ENCODE measurements at places on chromosomes 11 and 22.
A peak's percentile ranks its signal among the peaks of the same experiment; 100 is the strongest.

DNA sequence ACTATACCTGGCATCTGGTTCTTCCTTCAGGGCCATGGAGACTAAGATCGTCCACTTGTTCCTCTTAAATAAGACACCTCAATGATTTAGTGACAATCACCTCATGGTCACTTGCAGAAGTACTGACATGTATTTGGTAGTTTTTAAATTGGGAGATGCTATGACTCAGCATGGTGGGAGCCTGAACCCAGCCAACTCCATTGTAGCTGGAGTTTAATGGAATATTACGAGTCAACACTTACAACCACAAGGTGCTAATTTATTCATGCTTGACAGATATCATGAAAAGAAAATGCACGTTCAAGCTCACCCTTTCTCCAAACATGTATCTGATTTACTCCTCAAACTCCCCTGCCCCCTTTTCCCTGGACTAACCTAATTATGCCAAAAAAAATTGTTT is 16.6 kb upstream of the APOL3 start:
- ATAC-seq = no peak

DNA sequence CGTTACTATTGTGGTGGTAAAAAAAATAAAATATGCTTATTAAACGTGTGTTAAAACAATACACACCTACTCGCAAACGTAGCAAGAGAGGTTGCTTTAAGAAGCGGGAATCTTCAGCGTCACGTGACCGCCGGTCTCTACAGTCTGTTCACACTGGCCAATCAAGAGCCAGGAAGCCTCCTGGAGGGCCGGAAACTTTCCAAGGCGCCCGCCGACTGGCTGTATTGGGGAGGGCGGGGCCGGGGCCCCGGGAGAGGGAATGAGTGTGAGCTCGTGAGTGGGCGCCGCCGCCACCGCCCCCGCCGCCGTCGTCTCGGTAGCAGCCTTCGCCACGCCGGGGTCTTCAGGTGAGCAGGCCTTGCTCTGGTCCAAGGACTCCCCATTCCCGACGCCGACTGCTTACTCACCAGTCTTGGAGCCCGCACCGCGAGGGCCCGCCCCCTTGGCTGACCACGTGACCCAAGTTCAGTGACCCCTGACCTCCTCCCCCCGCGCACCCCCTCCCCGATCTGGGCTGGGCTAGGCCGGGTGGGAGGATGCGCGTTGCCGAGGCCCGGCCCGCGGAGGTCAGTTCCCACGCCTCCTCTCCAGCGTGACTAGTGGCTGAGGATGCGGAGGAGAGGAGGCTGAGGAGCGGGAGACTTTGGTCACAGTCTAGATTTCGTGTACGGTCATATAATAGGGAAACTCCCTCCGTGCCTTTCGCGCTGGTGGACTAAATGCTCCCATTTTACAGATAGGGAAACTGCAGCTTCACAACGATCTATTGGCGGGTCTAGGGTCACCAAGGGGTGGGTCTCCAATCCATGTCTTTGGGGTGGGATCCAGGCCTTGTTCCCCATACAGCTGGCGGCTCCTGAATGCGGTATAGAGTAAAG is at the start of gene TAF6L:
Gene TAF6L (plus strand): TSS at position 253 of the 878 bp plus-strand sequence. CDS start 4,388 bp downstream, outside the sequence.
- peak; percentile 94 for ATAC-seq

DNA sequence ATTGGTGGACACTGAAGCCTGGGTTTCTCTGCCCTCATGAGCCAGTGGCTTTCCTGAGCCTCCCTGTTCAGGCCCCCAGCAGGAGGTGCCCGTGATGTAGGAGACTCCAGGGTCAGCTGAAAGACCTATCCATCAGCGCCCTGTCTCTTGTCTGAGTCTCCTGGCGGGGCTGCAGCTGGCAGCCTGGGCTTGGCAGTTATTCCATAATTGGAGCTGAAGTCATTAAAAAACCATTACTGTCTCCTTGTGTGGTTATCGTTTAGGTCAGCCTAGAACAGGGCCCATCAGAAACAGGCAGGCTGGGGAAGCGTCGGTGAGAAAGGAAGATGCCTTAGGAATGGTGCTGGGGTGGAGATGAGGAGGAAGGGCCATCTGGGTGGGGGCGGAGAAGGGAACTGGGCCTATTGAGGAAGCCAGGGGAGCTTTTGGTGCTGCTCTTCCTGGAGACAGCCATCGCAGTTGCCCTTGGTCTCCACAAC is 5.0 kb downstream of the TUB start:
- ATAC-seq = no peak

- ATAC-seq = no peak
Observed at GRCh38 chr11:93525601-93526345, 17.4 kb downstream of the SMCO4 start.

- ATAC-seq = no peak
Observed at GRCh38 chr22:44648085-44648820, 53.8 kb upstream of the PRR5 start.

- ATAC-seq = no peak
Observed at GRCh38 chr11:27468209-27468994, 4.2 kb downstream of the LGR4 start.

GRCh38 chr22:28424427-28425080 is 255.1 kb downstream of the TTC28 start:
- no peak for ATAC-seq

DNA sequence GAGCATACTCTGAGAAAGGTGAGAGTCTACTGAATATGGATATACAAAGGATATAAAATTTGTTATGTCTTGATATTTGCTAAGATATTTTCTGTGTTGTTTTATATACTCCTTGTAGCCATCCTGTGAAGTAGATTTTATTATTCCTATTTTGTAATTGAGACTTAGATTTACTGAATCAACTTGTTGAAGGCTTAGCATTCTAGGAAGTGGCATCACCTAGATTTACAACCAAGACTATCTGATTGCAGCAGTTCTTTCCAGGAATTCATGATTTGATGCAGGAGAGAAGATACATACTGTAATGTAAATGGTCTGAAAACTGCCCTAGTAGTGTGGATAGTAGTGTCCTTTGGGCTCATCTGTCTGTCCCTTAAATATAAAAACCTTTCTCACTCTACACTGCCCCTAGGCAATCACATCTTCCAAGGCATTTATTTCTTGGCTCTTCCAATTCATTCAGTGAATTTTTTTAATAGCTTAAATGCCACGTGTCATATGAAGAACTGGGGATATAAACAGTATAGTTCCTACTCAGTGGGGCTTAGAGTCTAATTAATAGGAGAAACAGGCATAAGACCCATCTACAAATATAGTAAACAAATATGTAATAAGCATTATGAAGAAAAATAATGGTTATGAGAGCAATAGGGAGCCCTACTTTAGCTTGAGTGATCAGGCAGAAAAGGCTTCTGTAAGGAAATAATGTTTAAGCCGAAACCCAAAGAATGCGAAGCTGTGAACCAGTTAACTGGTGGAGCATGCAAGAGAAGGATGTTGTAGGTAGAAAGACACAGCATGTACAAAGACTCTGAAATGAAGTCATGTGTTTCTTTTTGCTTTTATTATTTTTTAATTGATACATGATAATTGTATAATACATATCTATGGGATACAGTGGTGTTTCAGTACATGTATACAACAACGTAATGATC is 13.6 kb downstream of the IPO7 start:
- ATAC-seq = no peak

GRCh38 chr11:83292709-83293456 is 6.7 kb upstream of the CCDC90B start:
- ATAC-seq = peak; percentile 73

GRCh38 chr11:60765355-60765754 is 8.7 kb downstream of the MS4A15 start:
- ATAC-seq = no peak

DNA sequence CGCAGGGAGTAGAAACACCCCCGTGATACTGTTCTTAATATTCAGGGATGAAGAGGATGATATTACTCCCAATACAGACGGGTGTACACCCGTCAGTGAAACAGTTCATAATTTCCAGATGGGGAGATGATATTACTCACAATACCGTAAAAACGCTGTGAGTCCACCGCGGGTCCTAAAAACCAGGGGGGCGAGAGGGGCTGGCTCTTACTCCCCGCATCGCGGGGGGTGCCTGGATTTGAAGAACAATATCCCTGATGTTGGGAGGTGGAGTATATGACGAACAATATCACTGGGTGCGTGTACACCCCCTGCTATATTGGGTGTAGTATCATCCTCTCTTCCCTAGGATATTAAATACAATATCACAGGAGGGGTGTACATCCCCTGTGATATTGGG is 20.5 kb upstream of the APOL5 start:
- no peak for ATAC-seq

- no peak for ATAC-seq
Observed at GRCh38 chr11:86463120-86463519, 88.4 kb downstream of the CCDC81 start.

DNA sequence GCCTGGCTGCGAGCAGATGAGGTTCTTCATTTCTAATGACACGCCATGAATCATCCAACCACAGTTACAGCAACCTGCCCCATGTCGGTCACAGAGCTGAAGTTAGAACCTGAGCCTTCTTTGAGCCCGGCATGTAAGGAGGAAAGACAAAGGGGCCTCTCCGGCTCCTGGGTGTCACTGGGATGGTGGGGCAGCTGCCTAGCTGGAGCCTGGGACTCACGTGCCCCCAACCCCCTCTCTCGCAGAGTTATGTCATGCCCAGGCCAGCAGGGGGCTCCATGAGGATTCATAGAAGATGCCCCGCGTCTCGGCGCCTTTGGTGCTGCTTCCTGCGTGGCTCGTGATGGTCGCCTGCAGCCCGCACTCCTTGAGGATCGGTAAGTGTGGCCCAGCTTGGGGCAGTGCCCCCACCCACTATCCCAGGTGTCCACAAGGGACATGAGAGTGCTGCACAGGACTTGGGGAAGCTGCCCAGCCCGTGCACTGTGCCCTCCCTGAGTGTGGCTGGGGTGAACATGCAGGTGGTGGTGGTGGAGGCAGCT is 148.5 kb downstream of the GRIK4 start:
- ATAC-seq = no peak

GRCh38 chr11:61635304-61635703 is 44.9 kb upstream of the DAGLA start:
- no peak for ATAC-seq

GRCh38 chr11:110148775-110149744 is 55.9 kb downstream of the ZC3H12C start:
- no peak for ATAC-seq

DNA sequence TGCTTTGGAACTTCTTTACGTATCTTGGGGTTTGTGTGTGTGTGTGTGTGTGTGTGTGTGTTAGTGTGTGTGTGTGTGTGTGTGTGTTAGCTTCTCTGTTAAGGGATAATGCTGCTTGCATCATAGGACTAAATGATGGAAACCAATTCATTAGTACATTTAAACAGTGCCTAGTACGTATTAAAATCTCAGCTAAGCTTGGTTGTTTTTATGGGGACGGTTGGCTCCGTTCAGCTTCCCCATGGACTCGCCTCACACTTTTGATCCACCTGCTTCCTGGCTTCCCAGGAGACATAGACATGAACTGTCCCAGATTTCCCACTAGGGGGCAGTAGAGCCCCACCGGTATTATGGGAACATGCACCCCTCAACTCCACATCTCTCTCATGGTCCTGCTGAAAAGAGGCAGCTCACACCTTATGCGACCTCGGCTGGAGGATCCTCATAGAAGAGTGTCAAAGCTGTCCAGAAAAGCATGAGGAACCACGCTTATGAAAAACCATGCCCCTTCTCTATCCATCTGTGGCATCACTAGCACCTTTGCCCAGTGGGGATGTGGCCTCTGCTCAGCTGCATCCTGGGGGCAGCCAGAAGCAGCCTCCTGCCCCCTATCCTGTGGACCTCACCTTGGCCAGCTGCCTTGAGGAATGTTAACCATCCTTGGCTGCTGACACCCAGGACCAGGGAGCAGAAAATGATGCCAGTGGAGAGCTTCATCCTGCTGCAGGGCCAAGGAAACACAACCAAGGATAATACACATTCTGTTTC is 9.7 kb upstream of the SAAL1 start:
- ATAC-seq = peak; percentile 86

DNA sequence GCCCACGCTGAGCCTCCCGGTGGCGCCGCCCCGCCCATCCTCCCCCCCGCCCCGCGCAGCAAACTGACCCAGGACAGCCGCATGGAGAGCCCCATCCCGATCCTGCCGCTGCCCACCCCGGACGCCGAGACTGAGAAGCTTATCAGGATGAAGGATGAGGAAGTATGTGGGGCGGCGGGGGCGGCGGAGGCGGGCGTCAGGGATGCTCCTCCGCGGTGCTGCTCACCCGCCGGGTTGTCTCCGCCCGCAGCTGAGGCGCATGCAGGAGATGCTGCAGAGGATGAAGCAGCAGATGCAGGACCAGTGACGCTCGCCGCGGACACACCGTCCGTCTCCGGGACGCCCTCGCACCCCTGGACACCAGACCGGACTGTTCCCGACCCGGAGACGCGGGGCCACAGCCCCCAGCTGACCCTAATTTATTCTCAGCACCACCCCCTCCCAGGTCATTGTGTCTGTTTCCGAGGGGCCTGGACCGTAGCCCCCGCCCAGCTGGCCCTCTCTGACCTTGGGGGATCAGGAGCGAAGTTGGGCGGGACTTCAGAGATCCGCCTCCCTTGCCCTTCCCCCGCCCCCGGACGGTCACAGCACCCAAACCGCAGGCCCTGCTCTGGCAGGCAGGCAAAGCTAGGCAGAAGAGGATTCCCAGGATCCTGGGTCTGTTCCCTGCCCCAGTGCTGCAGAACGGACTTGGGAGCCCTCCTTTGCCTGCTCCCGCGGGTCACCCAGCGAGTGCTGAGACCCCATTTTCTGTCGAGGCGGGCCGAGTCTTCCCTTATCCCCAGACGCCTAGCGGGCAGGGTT is 959 bp upstream of the GP1BB start:
- ATAC-seq = no peak

- no peak for ATAC-seq
Observed at GRCh38 chr22:45832959-45833580, 143.9 kb downstream of the WNT7B start.

GRCh38 chr11:93515441-93516025 is 27.7 kb downstream of the SMCO4 start:
- ATAC-seq = no peak

DNA sequence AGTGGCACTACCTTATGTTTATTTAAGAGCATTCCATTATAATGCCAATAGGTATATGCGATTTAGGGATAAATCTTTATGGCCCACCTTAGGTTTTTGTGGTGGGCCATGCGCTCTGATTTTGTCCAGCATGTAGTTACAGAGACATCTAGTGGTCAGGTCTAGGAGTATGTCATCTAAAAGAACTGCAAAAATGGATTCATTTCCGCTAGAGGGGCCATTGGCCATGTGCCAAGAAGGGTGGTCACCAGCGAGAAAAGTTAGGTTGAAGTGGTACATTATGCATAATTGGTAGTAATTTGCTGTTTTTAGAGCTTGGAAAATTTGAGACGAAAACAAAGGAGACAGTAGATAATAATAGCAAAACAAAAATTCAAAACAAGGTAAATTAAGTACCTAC is 27.7 kb downstream of the LRRC4C start:
- ATAC-seq = no peak

DNA sequence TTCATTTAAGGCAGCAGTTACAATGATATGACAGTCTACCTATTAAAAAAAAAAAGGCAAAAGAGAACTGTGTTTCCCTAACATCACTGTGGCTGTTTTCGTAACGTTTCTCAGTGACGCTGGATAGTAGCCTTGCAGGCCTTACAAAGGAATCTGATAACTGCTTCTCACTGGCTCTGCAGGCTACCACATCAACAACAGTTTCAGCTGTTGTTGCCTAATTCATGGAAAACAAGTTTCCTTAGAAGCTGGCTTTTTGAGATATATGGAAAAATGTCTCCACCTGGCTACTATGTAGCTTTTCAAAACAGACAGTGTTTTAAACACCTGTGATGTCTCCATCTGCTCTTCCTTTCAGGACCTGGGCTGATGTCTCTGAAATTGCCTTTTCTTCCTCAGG is 3.8 kb downstream of the OR51V1 start:
- no peak for ATAC-seq
